ENCODE measurements at places on chromosomes 1 and 21.

DNA sequence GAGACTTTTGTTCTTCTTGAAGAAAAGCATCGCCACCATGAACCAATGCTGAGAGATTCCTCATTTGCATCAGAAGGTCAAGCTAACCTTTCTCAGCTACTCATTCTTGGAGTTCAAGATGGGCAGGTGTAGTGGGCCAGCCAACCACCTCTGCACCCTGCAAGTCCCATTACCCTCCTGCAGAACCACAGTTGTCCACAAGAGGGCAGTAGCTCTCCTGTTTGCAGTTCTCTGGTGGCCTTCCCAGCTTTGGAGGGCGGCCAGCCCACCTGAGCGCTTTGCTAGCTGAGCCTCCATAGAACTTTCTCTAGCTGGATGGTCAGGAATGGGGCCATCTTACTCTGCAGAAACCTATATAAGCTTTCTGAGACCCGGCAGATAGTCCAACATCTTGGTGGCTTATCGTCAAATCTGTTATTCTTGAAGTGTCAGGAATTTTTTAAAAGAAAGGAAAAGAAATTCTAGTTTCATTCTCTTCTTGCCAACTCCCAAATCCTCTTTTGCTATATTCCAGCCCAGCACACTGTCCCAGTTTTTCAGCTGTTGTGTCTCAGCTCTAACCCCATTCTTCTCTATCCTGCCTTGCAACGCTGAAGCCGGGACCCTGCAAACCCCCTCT lies 11.0 kb upstream of the LMX1A start:
- DNase-seq: peak; percentile 85

DNA sequence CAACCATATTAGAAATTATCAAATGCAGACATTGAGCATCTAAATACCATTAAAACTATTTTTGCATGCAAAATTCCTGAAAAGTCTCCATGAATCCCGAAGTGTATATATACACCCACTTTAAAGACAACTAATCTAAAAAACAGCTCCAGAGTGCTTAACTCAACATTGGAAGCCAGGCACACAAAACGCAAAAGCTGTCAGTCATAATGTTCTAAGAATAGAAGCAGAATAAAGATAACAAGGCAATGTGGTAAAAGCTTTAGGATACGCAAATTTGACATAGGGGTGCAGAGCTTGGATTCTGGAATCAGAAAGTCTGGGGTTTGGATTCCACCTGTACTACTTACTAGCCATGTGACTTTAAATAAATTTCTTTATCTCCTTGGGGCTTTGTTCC lies 62.5 kb downstream of the SMYD3 start:
- no peak for DNase-seq

DNA sequence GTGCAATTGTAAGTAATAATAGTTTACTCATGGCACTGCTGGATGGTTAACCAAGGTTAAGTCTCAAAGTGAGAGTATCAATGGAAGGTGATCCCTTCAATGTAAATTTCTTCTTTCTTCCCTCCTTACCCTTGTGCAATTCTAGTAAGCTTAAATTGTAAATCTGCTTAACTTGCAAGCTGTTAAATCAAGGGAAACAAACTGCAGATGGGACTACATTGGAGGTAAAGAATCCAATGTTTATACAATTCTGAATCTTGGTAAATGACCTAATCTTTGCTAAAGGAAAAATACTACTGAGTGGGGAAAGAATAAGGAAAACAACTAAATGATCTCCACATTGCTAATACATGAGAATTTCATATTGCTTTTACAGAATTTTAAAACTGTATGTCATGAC lies 6.7 kb upstream of the CD55 start:
- DNase-seq: no peak

- no peak for DNase-seq
Observed at GRCh38 chr1:111851552-111851951, 95.9 kb downstream of the DDX20 start.

- no peak for DNase-seq
Observed at GRCh38 chr1:85198864-85199263, 2.0 kb downstream of the SYDE2 start.

- no peak for DNase-seq
Observed at GRCh38 chr1:33709174-33709782, 154.6 kb upstream of the HMGB4 start.

DNA sequence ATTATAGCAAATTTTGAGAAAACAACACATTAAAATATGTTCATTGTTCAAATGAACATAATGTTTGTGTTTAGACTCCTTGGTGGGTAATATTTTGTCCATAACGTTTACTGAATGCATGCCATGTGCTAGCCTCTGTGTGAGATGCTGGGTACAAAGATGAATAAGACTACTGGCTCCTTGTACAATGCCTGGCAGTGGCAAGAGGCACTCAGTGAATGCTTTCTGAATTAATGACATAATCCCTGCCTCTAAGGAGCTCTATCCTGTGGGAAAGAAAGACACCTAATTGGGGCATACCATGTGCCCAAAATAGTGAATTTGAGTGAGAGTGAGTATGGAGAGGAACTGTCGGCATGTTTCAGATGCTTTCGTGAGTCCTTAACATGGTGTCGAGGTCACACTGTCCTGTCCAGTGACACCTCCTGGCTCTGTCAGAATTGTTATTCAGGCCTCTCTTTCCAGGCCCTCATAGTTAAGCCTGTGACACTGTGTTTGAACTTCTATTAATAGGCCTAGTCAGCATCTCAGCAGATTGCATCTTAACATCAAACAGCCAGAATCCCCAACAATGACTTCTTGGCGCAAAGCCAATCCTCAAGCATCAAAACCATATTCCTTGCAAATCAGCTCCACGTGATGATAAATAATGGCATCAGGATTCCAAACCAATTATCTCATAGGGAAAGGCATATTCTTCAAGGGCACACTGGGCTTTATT lies 32.8 kb upstream of the S1PR1 start:
- DNase-seq: no peak

DNA sequence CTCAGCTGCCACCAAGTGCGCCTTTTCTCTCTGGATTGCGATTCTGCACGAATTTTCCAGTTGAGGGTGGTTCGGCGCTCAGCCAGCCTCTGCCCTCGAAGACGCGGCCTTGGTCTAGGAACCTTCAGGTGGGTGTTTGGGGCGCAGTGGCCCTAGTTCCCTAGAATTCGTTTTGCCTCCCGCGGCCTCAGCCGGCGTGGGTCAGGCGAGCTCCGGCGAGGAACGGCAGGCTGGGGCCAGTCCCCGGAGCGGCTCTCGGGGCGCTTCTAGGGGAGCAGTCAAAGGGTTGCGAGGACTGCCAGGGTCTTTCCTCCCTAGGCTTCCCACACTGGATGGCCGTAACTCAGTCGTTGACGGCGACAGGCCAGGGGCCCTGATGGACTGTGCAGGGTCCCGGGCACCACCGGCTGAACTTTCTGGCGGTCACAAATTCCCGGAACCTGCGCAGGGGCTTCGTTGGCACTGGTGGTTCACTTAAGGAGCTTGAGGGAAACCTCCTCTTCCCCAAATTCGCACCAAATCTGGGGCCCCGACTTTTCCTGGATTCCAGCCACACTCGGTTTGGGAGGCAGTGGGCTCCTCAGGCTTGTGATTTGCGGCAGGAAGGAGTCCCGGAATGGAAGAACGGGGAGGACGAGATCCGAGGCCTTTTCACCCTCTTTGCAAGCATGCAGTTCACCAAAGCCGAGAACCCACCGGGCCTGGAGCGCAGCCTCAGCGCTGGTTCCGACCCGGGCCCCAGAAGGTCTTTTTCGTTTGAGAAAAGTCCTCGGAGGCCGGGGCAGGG lies 1.2 kb downstream of the DMBX1 start:
- no peak for DNase-seq

- no peak for DNase-seq
Observed at GRCh38 chr1:116785006-116785405, 30.8 kb downstream of the CD2 start.

- DNase-seq: peak; percentile 74
Observed at GRCh38 chr1:109910123-109910962, at the start of gene CSF1. CSF1 (plus strand) TSS chr1:109910849; CDS start chr1:109911024, 175 bp downstream.

DNA sequence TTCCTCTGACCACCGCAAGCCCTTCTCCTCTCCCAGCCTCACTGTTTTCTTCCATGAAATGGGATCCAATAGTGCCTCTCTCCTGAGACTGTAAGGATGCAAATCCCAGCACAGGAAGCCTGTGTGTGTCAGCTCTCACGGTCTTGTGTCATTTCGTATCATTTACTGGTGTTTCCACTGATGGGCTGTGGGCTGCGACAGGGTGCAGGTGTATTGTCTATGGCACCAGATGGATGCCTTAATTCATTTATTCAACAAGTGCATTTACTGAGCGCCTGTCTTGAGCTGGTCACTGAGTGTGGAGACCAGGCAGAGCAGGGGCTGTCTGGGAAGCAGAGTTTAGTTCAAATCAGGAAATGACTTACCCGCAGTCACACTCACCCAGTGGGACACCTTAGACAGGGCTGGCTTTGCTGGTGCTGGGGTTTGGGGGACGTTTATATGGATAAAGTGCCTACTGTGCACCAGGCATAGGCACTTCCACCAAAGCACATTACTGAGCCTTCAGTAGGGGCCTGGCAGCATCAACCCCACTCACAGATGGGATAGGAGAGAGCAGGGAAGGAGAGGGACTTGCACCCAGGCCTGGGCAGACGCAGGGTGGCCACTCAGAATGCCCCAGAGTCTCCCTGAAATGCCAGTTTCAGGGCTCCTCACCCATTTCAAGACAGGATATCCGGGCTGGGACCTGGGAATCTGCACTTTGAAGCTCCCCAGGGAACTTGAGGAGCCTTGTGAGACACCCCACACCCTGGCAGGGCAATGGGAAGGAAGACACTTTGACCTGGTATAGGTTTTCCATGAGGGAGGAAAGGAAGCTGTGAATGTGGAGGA lies 398.9 kb downstream of the MATN1 start:
- DNase-seq: no peak

DNA sequence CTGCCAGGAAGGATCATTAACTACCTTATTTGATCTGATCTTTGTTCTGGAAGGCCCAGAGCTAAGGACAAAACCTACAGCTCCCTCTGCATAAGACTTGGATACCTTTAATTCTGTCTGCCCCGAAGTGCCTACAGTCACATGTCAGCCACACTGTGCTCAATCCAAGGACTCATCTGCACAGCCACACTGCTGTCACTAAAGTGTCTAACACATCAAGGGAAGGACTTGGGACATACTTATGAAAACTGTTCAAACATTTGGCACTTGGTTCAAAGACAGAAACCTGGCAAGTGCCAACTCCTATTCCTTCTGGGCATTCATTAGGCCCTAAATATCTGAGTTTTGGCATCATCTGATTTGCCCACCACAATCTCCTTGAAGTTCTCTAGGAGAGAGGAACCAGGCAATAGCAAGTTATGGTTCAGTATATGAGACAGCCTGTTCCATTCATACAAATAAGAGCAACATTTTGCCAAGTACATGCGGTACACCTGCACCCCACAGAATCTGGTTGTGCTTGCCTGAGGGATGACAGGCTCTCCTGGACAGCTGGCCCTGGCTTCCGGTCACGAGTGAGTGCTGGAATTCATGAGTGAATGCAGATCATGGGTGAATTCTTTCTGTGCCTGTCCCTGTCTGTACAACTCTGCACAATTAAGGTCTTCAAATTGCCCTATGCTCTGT lies 105.9 kb downstream of the KCNK1 start:
- DNase-seq: no peak

DNA sequence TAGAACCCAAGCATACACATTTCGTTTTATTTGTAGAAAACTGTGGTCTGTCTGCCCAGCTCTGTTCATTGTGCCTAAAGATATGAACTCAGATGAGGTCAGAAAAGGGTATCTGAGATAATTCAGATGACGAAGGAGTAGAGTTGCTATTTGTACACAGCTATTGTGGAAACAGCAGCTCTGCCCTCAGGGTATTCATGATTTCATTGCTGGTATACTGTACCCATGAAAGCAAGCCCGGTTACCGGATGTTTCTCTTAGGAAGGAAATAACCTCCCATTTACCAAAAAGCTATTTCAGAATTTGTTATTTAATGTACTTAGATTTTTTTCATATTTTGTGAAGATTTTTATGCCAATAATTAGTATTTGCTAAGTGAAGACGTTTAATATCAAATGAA lies 37.8 kb downstream of the SMAP2 start:
- no peak for DNase-seq

GRCh38 chr1:98316286-98316905 lies 345.1 kb upstream of the SNX7 start:
- no peak for DNase-seq

- DNase-seq: no peak
Observed at GRCh38 chr21:43815107-43815613, 25.8 kb downstream of the RRP1 start.

GRCh38 chr1:113185463-113186104 lies 112.6 kb downstream of the LRIG2 start:
- no peak for DNase-seq

- no peak for DNase-seq
Observed at GRCh38 chr1:101130673-101131072, 105.1 kb upstream of the DPH5 start.

DNA sequence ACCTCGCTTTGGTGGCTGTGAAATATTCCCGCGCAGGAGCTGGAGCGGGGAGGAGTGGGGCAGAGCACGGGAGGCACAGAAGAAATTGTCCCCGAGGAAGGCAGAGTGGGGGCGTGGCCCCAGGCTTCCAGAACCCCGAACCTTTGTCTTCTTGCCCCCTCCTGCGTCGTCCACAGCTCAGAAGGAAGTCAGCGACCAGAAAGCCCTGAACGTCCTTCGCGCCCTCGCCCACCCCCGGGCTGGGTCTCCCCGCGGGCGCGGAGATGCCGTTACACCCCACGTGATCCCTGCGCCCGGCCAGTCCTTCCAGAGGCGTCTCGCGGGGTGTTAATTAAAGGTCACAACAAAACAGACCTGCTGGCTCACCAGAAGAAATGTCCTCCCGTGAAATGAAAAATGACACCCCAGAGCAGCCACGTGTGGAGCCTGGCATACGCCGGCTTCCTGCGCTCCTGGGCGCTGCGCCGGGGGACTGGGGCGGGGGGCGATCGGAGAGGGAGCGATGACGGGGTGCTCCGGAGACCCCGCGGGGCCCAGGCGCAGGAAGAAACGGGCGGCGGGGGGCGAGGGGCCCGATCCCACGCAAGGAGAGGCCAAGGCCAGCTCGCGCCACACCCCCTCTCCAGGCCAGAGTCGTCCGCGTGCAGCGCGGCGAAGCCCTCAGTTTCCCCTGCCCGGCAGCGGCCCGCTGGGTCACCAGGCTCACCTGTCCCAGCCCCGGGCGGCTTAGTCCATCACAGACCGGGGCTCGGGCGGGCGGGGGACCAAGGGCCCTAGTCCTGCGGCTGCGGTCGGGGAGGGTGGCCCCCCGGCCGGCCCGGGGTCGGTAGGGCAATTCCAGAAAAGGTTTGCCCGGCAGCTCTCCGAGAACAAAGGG lies 995 bp upstream of the KIF26B start:
- DNase-seq: peak; percentile 22

DNA sequence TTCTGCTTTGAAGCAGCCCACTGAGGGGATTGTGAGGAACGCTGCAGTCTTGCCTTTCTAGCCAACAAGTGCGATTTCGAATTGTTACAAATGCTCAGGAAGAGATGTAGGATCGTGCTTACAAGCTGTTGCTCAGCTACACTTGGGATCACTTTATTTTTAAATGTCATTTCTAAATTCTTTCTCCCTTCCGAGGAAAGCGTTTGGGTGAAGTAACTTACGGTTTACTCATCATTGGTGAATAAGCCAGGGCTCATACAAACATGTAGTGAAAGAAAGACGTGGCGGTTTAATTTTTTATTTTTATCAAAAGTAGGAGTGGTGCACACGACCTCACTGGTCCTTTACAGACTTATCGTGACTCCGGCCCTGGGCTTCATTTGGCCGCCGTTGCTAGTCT lies 386.6 kb downstream of the KIF26B start:
- DNase-seq: no peak

GRCh38 chr1:11749203-11749689 lies 12.7 kb upstream of the C1orf167 start:
- DNase-seq: peak; percentile 72

GRCh38 chr1:161258439-161259344 lies at the start of gene PCP4L1:
PCP4L1 (plus strand) TSS chr1:161258745; CDS start chr1:161258975, 230 bp downstream.
- DNase-seq: peak; percentile 58

Data from activated naive CD4-positive, alpha-beta T cell treated with anti-CD3 and anti-CD28 coated beads, Interleukin-2, amount 50 U/mL, for 72 hours (primary cell).